ENCODE measurements at places on chromosomes 16 and 17.

DNA sequence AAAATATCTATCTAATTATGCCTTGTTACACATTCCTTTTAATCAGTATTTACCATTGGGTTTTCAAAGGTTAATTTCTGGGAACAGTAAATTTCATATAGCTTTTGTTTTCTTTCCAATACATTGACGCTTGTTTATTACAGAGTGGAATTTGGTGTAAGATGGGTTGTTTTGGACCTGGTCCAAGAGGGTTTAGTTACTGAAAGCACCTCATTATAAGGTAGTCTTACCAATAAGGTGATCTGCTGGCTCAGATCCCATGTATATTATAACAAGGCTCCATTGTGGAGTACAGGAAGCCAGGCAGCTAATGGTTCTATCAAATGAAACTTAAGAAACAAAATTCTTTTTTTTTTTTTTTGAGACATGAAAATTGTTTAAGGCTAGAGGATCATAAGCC is 87.3 kb upstream of the NACA2 start:
- DNase-seq, result no peak

GRCh38 chr16:77540646-77541045 is 105.8 kb upstream of the ADAMTS18 start:
- no peak for DNase-seq

DNA sequence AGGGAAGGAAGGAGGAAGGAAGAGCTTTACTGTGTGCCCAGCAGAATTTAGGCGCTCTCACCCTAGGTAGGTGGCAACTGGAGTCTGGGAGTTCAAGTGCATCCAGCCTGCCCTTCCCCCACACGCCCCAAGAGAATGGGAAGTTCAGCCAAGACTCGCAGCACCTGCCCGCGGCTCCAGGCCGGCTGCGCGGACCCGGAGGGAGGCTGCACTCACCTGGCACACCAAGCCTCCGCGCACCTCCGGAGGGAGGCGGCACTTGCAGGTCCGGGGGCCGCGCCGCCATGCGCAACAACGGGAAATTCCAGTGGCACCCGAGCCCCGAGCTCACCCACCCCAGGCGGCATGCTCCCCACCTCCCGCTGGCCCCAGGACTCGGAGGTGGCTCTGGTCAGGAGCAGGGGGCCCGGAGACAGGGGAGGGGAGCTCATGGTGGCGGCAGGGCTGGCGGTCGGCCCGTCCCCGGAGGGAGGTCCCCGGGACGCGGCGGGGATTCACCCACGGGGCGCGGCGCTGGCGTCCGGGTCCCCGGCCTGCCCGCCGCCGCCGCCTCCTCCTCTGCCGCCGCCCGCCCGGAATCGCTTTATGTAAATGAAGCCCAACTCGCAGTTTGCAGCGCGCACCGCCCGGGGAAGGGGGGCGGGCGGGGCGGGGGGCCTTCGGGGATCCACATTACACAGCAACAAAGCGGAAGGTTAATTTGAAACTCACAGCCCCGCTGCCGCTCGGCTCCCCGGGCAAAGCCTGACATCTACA is at the start of gene ZFHX3:
ZFHX3 (minus strand) TSS at position 593 of the 756 bp plus-strand sequence. CDS start 87,983 bp downstream, outside the sequence.
- no peak for DNase-seq

DNA sequence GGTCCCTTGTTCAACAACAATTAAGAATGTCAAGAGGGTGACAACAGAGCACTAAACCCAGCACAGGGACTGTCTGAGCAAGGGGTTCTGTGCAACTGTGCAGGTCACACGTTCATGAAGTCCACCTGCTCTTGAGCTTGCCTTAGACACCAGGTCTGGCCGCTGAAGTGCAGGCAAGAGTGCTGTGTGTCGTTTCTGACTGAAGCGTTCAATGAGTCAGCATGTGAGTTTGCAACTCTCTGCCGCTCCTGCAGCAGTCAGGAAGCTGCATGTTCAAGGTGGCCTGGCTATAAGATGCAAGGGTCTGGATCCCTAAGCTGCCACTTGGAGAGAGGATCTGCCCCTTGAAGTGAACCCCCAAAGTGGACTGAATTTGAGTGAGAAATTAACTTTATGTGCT is 332.7 kb upstream of the HSBP1 start:
- no peak for DNase-seq

- no peak for DNase-seq
Measured at GRCh38 chr16:81128726-81129524, 32.7 kb upstream of the GCSH start.

DNA sequence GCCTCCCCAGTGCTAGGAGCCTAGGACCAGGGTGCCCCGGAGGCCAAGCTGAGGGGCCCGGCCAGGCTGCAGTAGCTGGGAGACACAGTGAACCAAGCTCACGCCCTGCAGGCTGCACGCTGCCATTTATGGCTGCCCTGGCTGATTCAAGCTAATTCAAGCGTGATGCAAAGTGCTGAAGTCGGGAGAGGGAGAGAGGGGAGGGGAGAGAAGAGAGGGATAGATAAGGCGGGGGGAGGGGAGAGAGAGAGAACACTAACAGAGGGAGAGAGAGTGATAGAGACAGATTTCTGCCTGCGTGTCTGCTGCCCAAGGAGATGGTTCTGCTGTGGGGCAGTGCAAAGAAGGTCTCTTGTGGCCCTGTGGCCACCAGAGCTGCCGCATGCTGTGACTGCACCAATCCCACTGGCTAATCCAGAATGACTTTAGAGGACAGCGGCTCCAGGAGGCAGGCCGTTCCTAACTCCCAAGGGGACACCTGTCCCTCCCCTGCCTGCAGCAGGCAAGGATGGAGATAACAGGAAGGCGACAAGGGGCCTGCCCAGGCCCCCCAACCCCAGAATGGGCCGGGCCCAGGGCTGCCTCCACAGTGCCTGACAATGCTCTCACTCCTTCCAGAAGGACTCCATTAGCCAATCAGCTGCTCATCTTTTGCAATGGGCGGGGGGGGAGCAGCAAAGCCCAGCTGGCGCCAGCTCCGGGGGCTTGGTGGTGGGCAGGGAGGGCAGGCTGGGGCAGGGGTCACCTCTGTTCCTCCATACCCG is 12.9 kb downstream of the MXRA7 start:
- no peak for DNase-seq

- no peak for DNase-seq
Measured at GRCh38 chr17:2595716-2596115, 2.3 kb downstream of the PAFAH1B1 start.

DNA sequence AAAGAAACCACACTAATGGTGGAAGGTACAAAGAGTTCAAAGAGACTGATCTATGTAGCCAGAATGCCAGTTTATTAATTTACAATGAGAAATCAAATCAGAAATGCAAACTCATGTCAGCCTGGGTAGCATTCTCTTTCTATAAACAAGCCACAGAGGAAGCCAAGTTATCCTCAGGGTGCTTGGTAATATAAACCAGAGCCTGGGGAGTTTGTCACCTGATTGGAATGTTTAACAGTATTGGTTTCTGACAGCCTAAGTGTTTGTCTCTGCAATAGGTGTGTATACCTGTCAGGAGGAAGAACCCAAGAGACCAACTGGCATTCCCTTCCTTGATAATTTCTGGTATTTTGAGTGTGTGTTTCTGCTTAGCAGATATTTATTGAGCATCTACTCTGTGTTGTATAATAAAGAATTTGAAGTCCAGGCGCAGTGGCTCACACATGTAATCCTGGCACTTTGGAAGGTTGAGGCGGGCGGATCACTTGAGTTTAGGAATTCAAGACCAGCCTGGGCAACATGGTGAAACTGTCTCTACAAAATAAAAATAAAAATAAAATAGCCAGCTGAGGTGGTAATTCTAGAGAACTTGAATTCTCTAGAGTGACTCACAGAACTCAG is 3.1 kb upstream of the C17orf58 start:
- DNase-seq, result no peak

GRCh38 chr17:61405686-61406536 is 6.3 kb downstream of the TBX2 start:
- no peak for DNase-seq

GRCh38 chr17:65627891-65628643 is 66.6 kb upstream of the AXIN2 start:
- no peak for DNase-seq

DNA sequence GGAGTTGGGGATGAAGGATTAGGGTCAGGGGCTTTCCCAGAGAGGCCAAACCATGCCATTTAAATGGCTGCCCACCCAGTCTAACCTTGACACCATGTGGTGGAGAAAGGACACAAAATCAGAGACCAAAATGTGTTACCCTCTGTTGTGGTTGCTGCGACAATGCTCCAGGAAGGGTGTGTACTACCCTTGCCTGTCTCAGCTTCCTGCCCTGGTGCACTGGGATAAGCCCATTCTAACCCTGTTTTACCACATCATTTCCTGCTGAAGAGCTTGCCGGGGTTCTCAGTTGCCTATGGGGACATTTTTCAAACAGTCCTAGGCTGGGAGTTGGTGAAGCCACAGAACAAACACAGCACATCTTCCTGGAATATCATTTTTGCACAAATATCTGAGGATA is 4.9 kb downstream of the OR4D1 start:
- DNase-seq, result no peak

GRCh38 chr17:31250229-31250628 is 46.8 kb downstream of the OMG start:
- DNase-seq, result no peak

DNA sequence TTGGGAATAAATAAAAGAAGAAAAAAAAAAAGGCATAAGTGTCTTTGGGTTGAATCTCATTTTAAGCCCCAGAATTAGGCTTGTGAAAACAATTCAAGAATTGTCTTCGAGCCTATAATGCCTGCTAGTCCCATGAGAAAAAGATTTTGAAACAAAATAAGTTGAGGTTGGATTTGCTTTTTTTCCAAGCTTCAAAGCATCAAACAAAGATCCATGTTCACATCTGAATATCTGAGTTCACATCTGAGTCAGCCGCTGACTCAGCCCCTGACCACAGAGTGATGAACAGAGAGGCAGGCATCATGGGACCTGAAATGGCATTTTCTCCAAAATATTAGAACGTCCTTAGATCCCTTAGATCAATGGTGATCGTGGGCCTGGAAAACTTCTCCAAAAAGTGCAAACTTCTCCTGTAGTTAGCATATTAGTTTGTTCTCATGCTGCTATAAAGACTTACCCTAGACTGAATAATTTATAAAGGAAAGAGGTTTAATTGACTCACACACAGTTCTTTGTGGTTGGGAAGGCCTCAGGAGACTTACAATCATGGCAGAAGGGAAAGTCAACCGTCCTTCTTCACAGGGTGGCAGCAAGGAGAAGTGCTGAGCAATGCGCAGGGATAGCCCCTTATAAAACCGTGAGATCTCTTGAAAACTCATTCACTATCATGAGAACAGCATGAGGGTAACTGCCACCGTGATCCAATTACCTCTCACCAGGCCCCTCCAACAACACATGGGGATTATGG is 294.6 kb upstream of the HSBP1 start:
- no peak for DNase-seq

DNA sequence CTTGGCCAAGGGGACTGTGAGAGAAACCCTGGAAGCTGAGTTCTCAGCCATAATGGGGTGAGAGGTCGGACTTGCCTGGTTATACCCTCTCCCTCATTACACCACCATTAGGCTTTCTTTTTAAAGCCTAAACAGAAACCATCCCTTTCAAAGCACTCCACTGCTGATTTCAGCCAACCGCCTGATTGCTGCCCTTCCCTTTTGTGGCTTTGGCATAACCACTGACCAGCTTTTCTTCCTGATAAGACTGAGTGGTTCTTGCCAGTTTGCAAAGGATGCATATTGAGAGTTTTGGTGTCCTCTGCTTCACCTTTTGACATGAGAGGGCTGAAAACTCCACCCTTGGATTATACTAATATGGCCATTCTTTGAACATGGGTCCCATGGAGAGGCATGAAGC is 308.2 kb upstream of the GOT2 start:
- DNase-seq, result no peak

DNA sequence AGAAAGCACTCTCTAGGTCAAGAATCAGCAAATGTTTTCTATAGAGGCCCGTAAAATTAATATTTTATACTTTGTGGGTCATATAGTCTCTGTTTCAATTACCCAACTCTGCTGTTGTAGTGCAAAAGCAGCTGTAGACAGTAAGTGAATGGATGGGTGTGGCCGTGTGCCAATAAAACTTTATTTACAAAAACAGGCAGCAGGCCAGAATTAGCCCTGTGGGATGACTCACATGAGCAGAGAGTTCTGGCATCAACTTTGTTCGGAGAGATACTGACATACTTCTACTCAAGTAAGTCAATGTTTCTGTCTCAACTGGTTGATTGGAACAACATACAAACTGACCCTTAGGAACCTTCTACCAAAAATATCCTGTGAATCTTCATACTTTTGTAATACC is 616.2 kb downstream of the MAF start:
- DNase-seq, result no peak

DNA sequence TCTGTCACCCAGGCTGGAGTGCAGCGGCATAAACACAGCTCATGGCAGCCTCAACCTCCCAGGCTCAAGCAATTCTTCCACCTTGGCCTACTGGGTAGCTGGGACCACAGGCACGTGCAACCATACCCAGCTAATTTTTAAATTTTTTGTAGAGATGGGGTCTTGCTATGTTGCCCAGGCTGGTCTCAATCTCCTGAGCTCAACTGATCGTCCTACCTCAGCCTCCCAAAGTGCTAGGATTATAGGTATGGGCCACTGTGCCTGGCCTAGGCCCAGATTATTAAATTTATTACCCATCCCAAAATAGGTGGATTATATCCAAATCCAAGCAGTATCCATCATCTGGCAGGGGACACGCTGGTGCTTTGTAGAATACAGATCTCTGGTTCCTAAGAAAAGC is 53.8 kb downstream of the METTL16 start:
- no peak for DNase-seq

- DNase-seq, result no peak
Measured at GRCh38 chr17:42225646-42226045, 31.4 kb upstream of the GHDC start.

DNA sequence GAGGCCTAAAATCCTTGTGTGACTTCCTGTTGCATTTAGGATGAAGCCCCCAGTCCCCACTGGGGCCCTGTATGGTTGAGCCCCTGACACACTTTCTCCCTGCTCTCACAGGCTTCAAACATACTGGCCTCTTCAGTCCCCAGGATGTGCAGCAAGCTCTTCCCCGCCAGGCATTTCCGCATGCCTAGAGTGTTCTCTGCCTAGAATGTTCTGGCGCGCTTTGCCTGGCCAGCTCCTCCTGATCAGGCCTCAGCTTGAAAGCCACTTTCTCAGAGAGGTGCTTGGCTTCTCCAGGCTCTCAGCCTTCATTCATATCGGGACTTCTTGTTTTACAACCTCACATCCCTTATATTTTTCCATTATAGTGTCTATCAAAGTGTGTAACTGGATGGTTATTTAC is 123.7 kb downstream of the SPACA3 start:
- no peak for DNase-seq
